ENCODE measurements at places on chromosomes 2 and 18.

- no peak for DNase-seq
These were observed 122.7 kb upstream of the RIOK3 start for GRCh38 chr18:23330423-23330822.

GRCh38 chr18:70166668-70167067 is 38.8 kb downstream of the RTTN start:
- no peak for DNase-seq

GRCh38 chr18:25896178-25896780 is 194.1 kb downstream of the SS18 start:
- DNase-seq, result peak; percentile 49

DNA sequence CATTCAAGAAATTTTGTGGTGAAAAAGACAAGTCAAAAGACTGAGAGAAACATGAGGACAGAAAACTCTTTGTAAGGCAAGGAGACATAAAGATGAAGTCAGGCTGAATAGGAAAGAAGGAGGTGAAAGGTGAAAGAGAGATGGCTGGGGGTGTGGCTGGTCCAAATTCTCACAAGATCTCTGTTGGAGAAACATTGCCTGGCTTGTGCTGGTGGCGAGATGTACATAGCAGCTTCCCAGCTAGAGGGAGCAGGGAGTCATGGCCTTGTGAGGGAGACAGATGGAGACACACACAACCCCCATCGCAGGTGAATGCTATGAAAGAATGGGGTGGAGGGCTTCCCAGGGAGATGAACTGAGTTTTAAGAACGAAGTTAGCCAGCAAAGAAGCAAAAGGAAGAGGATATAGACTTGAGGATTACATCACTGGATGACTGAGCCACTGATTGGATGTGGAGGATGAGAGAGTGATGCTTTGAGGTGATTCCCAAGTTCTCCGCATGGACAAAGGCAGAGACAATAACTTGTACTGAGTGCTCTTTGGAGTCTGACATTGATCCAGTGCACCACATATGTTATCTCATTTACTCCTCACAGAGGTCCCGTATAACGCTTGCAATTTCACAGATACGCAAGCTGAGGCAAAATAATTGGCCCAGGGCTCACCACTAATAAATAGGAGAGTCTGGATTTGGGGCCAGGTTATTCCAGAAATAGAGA is 3.7 kb upstream of the EMX1 start:
- no peak for DNase-seq
